ENCODE measurements at places on chromosomes 16 and 17.

- no peak for DNase-seq
Observed at GRCh38 chr17:77356109-77356689, 215.4 kb downstream of the SEC14L1 start.

GRCh38 chr17:2063261-2064146 lies 8.6 kb downstream of the HIC1 start:
- DNase-seq: no peak

- no peak for DNase-seq
Observed at GRCh38 chr17:48489781-48490180, 41.0 kb downstream of the HOXB1 start.

- no peak for DNase-seq
Observed at GRCh38 chr16:81544261-81544660, 99.7 kb downstream of the CMIP start.

DNA sequence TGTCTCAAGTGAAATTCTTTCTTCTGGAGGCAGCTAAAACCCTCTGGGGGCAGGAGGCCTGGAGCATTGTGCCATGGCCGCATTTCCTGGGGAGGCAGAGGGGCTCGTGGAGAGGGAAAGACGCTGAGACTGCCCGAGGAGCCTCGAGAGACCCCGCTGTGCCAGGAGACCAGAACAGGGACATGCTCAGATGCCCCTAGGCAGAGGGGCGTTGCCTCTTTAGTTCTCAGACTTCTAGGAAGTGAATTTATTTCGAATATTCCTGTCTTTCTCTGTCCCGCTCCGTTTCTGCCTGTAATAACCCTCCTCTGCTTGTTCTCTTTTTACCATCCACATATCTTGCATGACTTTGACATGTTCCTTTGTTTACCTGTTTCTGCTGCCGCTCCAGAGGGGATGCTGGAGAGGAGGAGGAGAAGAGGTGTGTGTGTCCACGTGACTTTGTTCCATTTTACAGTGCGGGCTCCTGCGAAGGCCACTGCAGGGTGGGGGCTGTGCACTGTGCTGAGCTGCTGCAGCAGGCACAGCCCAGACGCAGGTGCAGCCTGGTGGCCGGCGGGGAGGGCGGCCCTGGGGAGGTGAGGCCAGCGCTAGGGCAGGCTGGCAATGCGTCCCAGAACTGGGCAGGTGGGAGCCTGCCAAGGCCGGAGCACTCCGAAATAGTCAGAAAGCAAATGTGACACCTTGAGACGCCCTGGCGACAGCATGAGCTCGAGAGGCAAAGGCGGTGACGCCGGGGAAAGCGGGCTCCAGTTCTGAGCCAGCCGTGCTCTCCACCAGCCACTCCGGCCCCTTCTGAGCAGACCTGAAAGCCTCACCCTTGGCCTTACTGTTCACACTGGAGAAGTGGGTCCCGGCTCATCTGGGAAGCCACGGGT lies 29.9 kb downstream of the CIBAR2 start:
- DNase-seq: no peak

GRCh38 chr17:2905269-2905668 lies 109.0 kb downstream of the RAP1GAP2 start:
- no peak for DNase-seq

DNA sequence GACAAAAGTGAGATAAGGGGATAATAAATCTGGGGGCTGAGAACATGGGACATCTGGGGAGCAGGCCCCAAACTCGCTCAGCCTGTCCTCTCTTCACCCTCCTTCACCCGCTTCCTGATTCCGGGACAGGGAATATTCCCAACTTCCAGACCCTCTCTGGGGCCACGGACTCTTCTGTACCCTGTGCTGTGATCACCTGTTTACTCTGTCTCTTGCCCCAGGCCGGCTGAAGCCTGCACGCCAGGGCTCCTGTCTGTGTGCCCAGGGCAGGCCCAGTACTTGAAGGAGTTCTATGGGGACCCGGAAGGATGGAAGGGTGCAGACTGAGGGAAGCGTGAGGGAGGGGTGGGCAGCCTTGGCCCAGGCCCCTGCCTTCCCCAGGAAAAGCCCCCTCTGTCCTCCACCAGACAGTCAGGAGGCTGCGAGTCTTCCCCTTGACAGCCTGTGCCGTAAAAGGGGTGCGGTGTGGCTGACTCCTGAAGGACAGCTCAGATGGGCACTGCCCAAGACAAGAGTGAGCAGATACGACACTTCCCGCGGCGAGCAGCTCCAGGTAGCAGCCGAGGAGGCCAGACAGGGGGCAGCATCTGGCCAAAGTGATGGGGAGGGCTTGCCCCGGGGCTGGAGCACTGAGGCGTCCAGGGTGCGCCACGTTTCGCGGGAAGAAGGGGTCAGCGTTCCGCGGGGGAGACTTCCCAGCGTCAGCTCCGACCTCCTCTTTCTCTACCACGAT lies 1.0 kb upstream of the CCNF start:
- no peak for DNase-seq

- DNase-seq: no peak
Observed at GRCh38 chr16:2155977-2156848, 631 bp downstream of the TRAF7 start.

All from stimulated activated CD8-positive, alpha-beta memory T cell treated with anti-CD3 and anti-CD28 coated beads, Interleukin-2, amount 100 ng/mL, for 1 hour (primary cell).